Naive thymus-derived CD4-positive, alpha-beta T cell (primary cell): ENCODE measurements at places on chromosomes 5 and 9. TPM values are rescaled to one million over a fixed set of nuclear protein-coding genes. Genes with fewer than 3 reads are reported as not detected.
A peak's percentile ranks its signal among the peaks of the same experiment; 100 is the strongest.

GRCh38 chr5:151040211-151040747 lies 19.9 kb downstream of the GPX3 start:
- no peaks in the 10 kb centered on the region for H3K4me1 ChIP-seq
- H3K36me3 ChIP-seq, result peaks cover 22% of the 10 kb centered on the region
- H3K27ac ChIP-seq, result no peak overlapping the region
- no peaks in the 10 kb centered on the region for H3K27me3 ChIP-seq

DNA sequence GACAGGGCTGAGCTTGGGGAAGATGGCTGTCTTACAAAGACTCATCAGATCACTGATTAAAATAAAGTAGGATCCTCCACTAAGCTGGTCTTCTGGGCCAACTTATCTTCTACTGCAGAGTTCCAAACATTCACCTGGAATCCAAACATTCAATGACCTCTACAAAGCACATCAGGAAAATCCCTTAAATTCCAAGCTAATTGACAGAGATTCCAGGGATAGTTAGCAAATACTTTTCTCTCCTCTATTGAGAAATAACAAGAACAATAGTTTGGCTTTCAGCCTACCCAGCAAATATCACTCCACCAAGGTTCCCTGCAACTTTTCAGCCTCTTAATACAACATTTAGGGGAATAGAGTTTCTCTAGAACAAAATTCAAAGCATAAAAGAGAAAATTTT lies 140.6 kb upstream of the LIFR start:
- no peaks in the 10 kb centered on the region for H3K4me1 ChIP-seq
- no peaks in the 10 kb centered on the region for H3K27me3 ChIP-seq
- no peak overlapping the region for H3K27ac ChIP-seq
- DNase-seq, result no peak
- H3K4me3 ChIP-seq, result no peak overlapping the region
- no peaks in the 10 kb centered on the region for H3K36me3 ChIP-seq

DNA sequence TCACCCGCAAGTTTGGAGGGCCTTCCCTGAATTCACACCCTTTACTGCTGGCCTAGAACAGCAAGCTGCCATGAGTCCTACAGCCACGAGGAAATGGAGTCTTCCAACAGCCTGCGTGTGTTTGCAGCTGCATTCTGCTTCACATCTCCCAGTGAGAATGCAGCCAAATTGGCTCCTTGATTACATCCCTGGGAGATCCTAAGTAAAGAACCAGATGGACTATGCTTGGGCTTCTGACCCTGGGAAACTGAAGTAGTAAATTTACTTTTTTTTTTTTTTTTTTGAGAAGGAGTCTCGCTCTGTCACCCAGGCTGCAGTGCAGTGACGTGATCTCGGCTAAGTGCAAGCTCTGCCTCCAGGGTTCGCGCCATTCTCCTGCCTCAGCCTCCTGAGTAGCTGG lies 617.0 kb upstream of the CDH18 start:
- H3K27ac ChIP-seq, result no peak overlapping the region
- no peaks in the 10 kb centered on the region for H3K4me1 ChIP-seq
- H3K27me3 ChIP-seq, result no peaks in the 10 kb centered on the region
- no peaks in the 10 kb centered on the region for H3K36me3 ChIP-seq

DNA sequence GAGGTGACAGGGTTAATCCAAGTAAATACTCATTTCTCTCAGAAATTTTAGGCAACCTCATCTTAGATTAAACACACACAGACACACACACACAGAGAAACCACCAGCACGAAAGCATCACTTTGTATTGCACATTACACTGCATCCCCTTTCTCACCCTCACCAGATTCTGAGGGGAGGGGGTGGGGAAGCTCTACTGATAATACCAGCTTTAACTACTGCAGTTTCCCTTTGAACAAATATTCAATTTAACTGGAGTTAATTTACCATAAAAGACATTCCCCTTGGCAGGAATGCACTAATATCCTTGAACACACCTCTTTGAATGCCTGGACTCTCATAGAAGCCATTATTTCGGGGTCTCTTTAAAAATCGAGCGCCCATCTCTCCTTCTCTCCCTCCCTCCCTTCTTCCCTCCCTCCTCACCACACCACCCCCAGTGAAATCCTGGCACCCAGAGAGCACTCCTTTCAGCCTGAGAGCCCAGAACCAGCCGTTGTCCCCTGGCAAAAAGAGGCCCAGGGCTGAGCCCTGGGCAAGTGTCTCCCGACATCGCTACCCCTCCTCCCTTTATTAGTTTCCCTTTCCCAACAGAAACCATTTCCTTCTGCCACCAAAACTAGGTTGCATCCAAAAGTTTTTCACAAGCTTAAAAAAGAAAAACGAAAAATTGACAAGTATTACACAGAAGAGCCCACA lies 2.8 kb upstream of the NFIB start:
- no peak overlapping the region for H3K27ac ChIP-seq
- H3K27me3 ChIP-seq, result peaks cover 21% of the 10 kb centered on the region
- no peaks in the 10 kb centered on the region for H3K36me3 ChIP-seq
- no peak overlapping the region for H3K4me3 ChIP-seq
- H3K4me1 ChIP-seq, result no peaks in the 10 kb centered on the region

DNA sequence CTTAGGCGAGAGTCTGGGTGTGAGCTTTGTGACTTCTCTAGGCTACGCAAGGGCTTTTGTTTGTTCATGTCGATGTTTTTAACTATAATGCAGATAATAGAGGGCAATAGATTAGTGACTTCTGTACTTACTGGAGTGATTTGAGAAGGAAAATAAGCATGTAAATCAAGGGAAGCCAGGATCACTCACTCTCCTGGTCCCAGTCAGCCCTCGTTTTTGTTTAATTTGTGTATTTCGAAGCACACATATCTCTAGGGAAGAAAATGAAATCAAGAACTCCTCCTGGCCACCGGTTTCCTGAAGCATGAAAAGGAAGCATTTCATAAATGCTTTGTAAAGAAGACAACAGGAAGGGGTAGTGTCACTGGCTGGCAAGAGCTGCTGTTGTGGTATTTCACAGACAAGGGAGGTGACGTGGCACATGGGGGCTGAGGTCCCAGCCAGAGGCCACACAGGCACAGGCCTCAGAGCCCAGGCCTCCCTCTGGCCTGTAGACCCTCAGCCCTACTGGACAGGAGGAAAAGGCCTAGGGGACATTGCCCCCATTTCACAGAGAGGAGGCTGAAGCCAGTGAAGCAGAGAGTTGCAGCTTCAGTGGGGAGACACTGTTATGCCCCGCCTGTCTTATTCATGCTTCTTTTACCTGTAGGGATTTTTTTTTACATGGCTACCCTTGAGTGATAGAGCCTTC lies 34.1 kb downstream of the IRF1 start:
- H3K27me3 ChIP-seq, result no peaks in the 10 kb centered on the region
- H3K27ac ChIP-seq, result peak overlapping the region; percentile 77
- peak; percentile 71 for DNase-seq
- H3K4me1 ChIP-seq, result peaks cover 89% of the 10 kb centered on the region

DNA sequence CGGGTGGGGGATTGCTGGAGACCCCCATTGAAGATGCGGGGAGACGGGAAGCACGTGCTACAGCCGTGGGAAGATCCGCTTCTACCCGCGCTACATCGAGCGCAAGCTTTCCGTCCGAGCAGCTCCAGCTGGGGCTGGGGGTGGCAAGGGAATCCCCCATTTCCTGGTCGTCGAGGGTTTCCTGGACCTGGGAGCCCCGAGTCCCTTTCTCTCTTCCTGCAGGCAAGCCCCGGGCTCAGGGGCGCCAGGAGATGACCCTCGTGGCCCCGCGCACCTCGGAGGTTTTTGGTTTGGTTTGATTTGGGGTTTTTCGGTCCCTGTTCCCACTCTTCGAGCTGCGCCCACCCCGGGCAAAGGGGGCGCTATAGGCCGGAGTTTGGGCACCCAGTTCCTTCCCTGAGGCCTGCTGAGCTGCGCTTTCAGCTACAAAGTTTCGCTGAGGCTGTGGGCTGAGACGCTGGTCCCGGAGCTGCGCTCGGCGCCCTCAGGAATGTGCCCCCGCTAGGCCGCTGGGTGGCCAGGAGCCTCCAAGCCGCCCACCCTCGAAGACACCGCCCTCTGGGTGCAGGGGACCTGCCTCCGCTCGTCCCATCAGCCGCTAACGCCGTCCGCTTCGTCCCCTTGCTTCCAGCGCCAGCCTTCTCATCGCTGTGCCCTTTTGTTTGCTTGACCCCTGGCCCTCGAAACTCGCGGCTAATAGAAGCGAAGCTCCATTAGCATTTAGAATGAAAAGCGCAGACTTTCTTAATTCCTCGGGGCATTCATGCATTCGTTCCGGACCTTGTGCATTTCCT lies 2.9 kb downstream of the NR4A3 start:
- no peaks in the 10 kb centered on the region for H3K36me3 ChIP-seq
- peak overlapping the region; percentile 85 for H3K4me3 ChIP-seq
- H3K4me1 ChIP-seq, result peaks cover 41% of the 10 kb centered on the region
- peaks cover 6% of the 10 kb centered on the region for H3K27me3 ChIP-seq
- peak; percentile 58 for DNase-seq

DNA sequence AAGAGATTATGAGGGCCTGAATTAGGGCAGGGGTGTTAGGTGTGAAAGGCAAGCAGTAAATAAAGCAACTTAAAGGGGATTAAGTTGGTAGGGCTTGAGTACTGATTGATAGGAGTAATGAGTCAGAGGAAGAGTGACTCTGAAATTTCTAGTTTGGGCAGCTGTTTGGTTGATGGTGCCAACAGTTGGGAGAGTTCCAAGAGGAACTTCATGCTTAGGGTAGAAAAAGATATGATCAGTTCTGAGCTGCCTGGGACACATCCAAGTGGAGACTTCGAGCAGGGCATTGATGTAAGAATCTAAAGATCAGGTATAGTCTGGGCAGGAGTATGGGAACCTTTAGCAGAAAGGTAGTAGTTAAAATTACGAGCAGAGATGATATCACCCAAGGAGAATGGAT lies 10.2 kb downstream of the MAMDC2 start:
- no peaks in the 10 kb centered on the region for H3K27me3 ChIP-seq
- no peak for DNase-seq
- H3K36me3 ChIP-seq, result no peaks in the 10 kb centered on the region
- H3K4me1 ChIP-seq, result no peaks in the 10 kb centered on the region
- no peak overlapping the region for H3K4me3 ChIP-seq
- H3K27ac ChIP-seq, result no peak overlapping the region

GRCh38 chr9:76109953-76110352 lies 219.5 kb downstream of the PCSK5 start:
- no peak overlapping the region for H3K27ac ChIP-seq
- H3K4me1 ChIP-seq, result no peaks in the 10 kb centered on the region
- no peaks in the 10 kb centered on the region for H3K27me3 ChIP-seq
- DNase-seq, result no peak

DNA sequence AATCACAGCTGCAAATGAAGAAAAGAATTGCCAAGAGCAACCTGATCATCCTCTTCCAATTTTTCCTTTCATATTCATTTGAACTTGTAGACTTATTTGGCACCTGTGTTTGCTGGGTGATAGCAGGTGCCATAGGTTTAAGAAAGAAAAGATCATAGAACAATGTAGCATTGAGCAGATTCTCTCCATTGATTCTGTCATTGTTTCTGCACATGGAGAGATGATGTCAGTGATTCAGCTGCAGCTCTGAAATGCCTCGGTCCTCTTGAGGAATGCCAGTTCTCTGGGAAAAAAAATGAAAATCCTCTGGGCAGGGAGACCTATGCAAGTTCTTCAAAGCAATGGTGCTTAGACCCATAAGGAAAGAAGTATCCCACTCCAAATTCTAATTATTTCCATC lies 418.1 kb upstream of the KLF4 start:
- H3K4me1 ChIP-seq, result no peaks in the 10 kb centered on the region
- H3K36me3 ChIP-seq, result no peaks in the 10 kb centered on the region
- no peaks in the 10 kb centered on the region for H3K27me3 ChIP-seq

DNA sequence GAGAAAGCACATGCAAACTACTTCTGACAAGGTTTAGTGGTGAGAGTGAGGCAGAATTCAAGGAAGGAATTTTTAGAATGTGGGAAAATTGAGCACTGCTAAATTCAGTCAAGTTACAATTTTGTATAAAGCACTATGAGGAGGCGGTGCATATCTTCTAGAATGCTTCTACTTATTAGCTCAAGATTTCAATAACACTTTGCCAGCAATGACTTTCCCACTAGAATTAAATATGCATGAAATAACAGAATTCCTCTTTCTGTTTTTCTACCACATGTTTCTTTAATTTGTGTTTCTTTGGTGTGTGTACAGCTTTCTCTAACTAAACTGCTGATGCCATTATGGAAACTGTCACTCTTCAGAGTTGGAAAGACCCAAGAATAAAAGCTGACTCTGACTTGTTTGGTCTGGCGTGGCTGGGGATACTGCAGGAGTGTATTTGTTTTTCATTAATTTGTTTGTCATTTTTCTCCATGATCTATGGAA lies 163.5 kb downstream of the ARSB start:
- no peak overlapping the region for H3K27ac ChIP-seq
- H3K4me1 ChIP-seq, result no peaks in the 10 kb centered on the region

DNA sequence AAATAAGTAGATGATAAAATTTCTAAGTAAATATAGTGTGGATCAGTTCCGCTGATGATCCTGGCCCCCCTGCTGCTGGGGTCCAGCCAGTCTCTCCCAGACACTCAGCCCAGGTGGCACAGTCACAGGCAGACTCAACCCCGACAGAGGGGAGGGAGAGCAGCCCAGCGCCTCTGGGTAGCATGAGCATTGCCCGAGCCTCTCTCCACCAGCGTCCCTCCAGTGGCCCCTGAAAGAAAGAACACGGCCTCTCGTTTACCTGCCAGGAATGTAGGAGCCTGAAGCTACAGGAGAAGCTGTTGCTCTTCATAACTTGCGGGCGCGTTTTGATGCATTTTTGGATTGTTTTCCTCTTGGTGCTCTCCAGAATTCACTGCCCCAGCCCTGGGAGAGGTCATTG lies 68.8 kb upstream of the ICE1 start:
- H3K27me3 ChIP-seq, result no peaks in the 10 kb centered on the region
- H3K4me1 ChIP-seq, result no peaks in the 10 kb centered on the region
- no peak overlapping the region for H3K27ac ChIP-seq
- no peaks in the 10 kb centered on the region for H3K36me3 ChIP-seq
- DNase-seq, result no peak

- H3K27ac ChIP-seq, result no peak overlapping the region
- no peaks in the 10 kb centered on the region for H3K36me3 ChIP-seq
- H3K27me3 ChIP-seq, result no peaks in the 10 kb centered on the region
- no peak overlapping the region for H3K4me3 ChIP-seq
- no peak for DNase-seq
Observed at GRCh38 chr5:179221196-179221876, 123.9 kb downstream of the ADAMTS2 start.

- H3K36me3 ChIP-seq, result no peaks in the 10 kb centered on the region
- DNase-seq, result no peak
- H3K27ac ChIP-seq, result no peak overlapping the region
- H3K4me3 ChIP-seq, result no peak overlapping the region
Observed at GRCh38 chr5:173496883-173497255, 119.6 kb downstream of the BOD1 start.

Gene PAX5
- 0.35 TPM for total RNA-seq

Gene CARTPT
- total RNA-seq, result not detected

Gene TAF1L
- 0.05 TPM for total RNA-seq

Gene KIF4B
- not detected for total RNA-seq

Gene PDGFRB
- 5.1 TPM for total RNA-seq

Gene GABRA6
- total RNA-seq, result not detected

Gene NUP188
- 74.3 TPM for total RNA-seq
